ENCODE measurements at places on chromosomes 1 and 21. TPM values are rescaled to one million over a fixed set of nuclear protein-coding genes. Genes with fewer than 3 reads are reported as not detected.

GRCh38 chr1:223200903-223201302 lies 57.9 kb upstream of the TLR5 start:
- DNase-seq, result no peak

DNA sequence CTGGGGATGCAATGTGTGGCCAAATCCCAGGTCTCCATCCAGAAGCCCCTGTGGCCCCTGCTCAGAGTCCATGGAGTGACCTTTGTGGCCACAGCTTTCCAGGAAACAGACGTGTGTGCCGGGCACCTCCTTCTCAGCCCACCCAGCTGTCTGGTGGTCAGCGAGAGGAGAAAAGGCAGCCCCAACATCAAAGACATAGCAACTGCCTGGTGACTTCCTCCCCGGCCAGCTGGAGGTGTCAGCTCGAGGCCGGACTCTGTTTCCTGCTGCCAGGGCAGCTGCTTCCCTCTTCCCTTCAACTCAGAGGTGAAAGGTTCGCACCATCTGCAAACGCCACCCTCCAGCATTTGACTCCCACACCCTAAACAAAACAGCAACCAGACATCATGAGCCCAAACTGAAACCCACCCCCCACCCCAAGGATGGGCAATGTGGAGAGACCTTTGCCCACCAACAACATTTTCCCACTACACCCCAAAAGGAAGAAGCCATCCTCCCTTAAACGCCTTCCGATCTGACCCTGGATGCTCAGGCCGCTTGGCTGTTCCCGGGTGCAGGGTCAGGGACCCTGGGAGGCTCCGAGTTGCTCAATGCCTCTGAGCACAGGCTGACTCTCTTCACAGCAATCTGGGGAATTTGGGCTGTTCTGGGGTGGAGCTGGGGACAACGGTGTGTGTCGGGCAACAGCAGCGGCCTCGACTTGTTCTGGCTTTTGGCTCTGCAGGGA lies 162.3 kb downstream of the PSMG1 start:
- DNase-seq, result no peak

GRCh38 chr1:12708396-12709090 lies 7.4 kb upstream of the AADACL3 start:
- DNase-seq, result no peak

DNA sequence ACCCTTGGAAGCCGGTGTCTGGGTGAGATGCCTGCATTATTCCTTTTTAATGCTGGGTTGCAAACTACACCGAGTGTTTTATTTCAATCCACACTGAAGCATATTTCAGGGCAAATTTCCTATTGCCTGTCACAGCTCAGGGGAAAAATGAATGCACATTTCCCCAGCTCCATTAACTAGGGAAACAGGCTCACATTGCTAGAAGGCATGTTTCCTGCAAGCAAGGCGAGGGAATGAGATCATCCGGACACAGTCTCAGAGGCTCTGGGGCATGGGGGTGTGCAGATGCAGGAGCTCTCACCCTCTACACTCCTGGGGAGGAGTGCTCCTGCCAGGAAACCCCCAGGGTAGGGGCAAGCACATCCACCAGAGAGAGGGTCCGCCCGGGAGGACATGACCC lies 24.6 kb downstream of the SYT2 start:
- DNase-seq, result no peak

FCRLB gene
- 0.35 TPM for total RNA-seq

DNA sequence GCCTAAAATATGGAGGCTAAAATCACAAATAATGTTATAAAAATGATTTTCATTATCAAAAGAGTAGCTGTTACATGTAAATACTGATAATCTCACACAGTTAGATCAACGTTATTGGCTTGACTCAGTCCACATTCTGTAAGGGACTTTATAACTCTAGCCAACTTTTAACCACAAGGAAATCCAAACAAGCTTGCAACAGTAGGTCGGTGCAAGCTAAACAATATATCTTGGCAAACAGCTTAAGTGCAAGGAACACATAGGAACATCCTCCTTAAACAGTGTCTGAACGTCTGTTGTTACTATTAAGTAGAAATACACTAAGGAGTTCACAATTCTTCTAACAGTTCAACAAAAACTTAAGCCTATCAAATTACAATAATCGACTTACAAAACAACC lies 126.7 kb downstream of the EIF4G3 start:
- DNase-seq, result no peak

- DNase-seq, result no peak
Observed at GRCh38 chr1:40583980-40584379, 52.5 kb downstream of the ZNF684 start.

GRCh38 chr1:36091141-36091540 lies 2.4 kb downstream of the ADPRS start:
- no peak for DNase-seq

RPE65 gene
- not detected for total RNA-seq

CACNA1S gene
- not detected for total RNA-seq

IQCC gene
- total RNA-seq, result 0.81 TPM

GRCh38 chr1:115524236-115524635 lies 117.5 kb upstream of the VANGL1 start:
- no peak for DNase-seq

- DNase-seq, result no peak
Observed at GRCh38 chr1:182406012-182406411, 5.5 kb upstream of the TEDDM1 start.

F5 gene
- total RNA-seq, result 16.6 TPM

DNA sequence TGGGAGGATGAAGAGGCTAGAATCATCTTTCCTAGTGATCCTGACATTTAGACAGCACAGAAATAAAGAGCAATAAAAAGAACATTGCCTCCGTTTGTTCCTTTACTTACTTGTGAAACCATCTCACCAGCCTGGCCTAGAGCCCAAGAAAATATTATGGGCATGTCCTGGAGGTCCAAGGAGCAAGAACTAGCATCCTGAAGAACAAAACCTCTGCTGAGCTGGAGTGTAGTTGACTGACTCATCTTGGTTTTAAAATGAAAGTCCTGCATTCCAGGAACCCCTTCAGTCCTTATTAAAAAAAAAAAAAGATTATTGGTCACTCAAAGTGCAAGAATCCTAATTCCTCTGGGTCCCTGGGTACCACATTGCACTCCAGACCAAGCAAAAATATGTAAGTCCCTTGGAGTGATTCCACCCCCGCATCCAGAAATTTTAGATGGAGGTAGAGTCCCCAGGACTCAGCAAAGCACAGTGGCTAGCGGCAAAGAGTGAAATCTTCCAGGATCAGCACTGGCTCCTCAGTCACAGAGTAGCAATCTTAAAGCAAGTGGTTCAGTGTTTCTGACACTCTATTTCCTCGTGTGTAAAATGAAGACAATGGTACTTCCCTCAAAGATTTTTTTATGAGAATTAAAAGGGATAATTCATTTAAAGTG lies 7.0 kb downstream of the SMCP start:
- no peak for DNase-seq

- no peak for DNase-seq
Observed at GRCh38 chr1:52574594-52574993, 21.7 kb upstream of the TUT4 start.

DNA sequence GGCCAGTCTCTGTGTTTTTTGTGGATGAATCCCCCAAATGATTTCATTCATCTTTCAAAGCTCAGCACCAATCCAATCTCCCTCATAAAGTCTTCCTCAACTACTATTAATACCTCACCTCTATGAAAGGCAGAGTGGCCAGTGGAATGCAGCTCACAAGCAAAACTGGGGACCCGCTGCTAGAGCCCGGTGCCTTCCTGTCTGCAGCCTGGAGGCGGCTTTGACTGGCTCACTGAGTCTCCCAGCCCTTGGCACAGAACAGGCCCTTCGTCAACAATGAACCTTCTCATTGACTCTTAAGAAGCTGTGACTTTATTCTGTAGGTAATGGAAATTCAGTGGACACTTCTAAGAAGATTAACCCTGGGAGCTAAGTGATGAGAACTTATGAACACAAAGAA lies 86.8 kb upstream of the RAB4A start:
- DNase-seq, result no peak

DNA sequence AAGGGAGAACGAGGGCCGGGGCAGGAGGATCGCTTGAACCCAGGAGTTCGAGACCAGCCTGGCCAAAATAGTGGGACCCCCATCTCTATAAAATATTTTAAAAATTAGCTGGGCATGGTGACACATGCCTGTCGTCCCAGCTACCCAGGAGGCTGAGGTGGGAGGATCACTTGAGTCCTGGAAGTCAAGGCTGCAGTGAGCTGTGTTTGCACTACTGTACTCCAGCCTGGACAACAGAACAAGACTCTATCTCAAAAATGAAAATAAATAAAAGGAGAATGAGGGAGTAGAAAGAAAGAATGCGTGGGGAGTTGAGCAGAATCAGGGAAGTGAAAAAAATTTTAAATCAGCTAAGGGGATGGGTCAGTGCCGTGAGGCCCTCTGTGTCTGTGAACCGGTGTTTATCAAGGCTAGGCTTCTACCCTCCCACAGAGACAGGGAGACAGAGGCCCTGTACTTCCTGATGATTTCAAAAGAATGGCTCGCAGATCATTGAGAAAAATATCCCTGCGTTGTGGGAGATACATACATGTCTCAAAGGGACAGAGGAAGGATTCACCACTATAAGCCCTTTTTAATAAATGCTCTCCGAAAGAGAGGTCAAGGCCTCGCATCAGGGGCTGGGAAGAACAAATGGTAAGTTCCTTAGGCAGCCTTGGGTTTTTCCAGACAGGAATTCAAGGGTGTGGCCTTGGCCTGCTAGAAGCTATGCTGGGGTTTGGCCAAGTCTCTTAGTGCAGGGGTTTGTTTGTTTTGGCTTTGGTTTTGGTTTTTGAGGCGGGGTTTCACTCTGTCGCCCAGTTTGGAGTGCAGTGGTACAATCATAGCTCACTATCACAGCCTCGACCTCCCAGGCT lies 20.7 kb downstream of the IL10RB start:
- DNase-seq, result no peak

ETV3L gene
- not detected for total RNA-seq

GRCh38 chr1:108671143-108671542 lies 10.2 kb upstream of the HENMT1 start:
- no peak for DNase-seq

DNA sequence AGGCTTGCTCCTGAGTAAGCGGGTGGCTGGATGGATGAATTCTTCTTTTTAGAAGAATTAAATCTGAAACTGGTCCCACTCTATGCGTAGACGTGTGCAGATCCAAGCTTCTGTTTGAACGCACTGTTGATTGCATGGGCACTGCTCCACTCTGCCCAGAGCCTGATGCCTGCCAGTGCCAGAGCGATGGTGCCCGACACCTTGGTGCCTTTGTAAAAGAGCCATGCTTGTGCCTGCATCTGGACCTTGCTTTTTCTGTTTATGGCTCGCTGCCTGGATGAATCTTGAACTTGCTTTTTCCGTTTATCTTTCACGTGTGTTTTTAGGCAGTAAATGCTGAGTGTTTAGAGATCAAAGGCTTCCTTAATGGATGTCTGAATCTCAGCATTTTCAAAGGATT lies 15.0 kb upstream of the PWP2 start:
- DNase-seq, result peak; percentile 70

GSTM1 gene
- not detected for total RNA-seq

GUCA2A gene
- total RNA-seq, result not detected

KRTAP19-1 gene
- total RNA-seq, result not detected

DNA sequence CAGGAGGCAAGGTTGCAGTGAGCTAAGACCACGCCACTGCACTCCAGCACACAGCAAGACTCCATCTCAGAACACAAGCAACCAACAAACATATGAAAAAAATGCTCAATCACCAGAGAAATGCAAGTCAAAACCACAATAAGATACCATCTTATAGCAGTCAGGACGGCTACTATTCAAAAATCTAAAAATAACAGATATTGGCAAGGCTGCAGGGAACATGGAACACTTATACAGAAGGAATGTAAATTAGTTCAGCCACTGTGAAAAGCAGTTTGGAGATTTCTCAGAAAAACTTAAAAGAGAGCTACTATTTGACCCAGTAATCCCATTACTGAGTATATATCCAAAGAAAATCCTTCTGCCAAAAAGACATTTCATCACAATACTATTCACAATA lies 27.6 kb upstream of the POGK start:
- no peak for DNase-seq

- DNase-seq, result no peak
Observed at GRCh38 chr1:195866091-195866780, 742.0 kb downstream of the KCNT2 start.

Measured in Right ventricle myocardium inferior (tissue), 1 donor.